Caco-2 (cell line): ENCODE measurements at places on chromosomes 16 and 17. TPM values are rescaled to one million over a fixed set of nuclear protein-coding genes. Genes with fewer than 3 reads are reported as not detected.

- DNase-seq, result no peak
Observed at GRCh38 chr17:6596081-6596480, 39.7 kb upstream of the PITPNM3 start.

The CPPED1 gene
- 27.5 and 34.9 TPM in 2 replicates for total RNA-seq

GRCh38 chr16:24852281-24852721 lies 6.5 kb downstream of the SLC5A11 start:
- no peak for DNase-seq

DNA sequence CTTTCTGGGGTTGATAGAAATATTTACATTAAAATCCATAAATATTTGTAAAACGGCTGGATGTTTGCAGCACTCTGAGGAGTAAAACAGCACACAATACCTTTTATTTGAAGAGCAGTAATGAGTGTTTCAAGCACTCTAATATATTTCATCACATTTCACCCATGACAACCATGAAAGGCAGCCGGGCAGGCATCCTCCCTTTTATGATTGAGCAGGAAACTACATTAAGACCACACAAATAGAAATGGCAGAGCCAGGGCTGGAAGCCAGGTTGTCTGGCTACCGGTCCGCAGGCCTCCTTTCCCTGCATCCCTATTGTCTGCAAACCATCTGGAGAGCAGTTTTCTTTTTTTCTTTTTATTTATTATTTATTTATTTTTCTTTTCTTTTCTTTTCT lies 23.1 kb upstream of the GPRC5C start:
- DNase-seq, result no peak

GRCh38 chr16:10561425-10561824 lies 19.0 kb downstream of the EMP2 start:
- no peak for DNase-seq

GRCh38 chr16:10552998-10553491 lies 27.4 kb downstream of the EMP2 start:
- no peak for DNase-seq
